Amygdala (tissue), 56 donors: ENCODE measurements at places on chromosomes 11 and 22.

- DNase-seq: no peak
Measured at GRCh38 chr11:96288915-96289314, 54.1 kb downstream of the MAML2 start.

- no peak for DNase-seq
Measured at GRCh38 chr11:130413405-130414106, 14.9 kb downstream of the ADAMTS8 start.

GRCh38 chr11:36376888-36377758, 81.0 kb downstream of the PRR5L start:
- DNase-seq: peak; percentile 46

DNA sequence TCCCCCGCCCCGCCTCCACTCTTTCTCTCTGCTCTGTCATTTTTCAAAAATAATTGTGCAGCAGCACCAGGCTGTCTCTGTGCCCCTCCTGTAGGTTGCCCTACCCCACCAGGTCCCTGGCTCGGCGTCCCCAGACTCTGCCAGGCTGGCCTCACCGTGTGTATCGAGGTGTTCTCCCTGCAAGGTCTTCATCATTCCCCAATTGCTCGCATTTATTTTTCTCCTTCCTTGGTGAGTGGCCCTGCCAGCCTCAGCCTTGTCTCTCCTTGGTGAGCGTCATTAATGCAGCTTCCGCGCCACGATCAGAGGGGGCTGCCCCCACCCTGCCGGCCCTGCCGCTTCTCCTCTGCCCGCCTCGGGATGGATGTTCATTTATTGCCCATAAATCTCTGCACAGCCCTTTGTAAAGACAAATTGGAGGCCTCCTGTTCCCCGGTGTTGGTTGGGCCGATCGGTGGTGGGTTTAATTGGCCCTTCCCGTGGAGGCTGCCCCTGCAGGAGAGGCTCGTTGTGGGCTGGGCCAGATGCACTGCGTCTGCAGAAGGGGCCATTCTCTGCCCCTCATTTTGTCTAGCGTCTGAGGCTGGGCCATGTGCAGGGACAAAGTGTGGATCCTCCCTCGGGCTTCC, 33.2 kb downstream of the RTN4R start:
- no peak for DNase-seq

DNA sequence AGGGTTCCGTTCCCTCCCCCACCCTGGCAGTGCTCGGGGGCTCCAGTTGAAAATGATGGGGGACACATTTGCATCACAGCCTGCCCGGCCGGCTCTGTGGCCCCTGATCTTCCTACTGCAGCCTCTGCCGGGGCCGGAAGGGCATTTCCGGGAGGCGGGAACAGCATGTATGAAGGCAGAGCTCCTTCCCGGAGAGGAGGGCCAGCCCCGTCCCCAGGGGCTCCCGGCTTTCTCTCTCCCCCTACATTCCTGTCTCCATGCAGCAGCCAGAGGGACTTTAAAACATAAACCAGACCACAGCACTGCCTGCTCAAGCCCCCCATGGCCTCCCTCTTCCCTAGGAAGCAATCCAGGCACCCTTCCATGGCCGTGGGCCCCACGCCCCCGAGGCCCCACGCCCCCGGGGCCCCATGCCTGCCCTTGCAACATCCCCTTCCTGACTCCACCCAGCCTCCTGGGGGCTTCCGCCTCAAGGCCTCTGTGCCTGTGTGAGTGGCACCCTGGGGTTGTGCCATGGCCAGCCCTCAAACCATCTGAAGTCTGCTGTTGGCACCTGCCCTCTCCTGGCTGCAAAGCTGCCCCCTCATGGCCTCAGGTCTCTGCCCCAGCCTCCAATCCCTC, 73.1 kb downstream of the CDKN1C start:
- no peak for DNase-seq

GRCh38 chr11:122852796-122853160, 14.5 kb downstream of the CRTAM start:
- DNase-seq: no peak

GRCh38 chr11:112965656-112966055, 4.4 kb downstream of the NCAM1 start:
- DNase-seq: no peak

- no peak for DNase-seq
Measured at GRCh38 chr11:78339483-78339882, 78.1 kb downstream of the GAB2 start.

DNA sequence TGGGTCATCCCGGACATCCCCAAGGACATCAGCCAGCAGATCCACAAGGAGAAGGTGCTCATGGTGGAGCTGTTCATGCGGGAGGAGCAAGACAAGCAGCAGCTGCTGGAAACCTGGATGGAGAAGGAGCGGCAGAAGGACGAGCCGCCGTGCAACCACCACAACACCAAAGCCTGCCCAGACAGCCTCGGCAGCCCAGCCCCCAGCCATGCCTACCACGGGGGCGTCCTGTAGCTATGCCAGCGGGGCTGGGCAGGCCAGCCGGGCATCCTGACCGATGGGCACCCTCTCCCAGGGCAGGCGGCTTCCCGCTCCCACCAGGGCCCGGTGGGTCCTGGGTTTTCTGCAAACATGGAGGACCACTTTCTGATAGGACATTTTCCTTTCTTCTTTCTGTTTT, 15.3 kb upstream of the FADD start:
- DNase-seq: no peak

DNA sequence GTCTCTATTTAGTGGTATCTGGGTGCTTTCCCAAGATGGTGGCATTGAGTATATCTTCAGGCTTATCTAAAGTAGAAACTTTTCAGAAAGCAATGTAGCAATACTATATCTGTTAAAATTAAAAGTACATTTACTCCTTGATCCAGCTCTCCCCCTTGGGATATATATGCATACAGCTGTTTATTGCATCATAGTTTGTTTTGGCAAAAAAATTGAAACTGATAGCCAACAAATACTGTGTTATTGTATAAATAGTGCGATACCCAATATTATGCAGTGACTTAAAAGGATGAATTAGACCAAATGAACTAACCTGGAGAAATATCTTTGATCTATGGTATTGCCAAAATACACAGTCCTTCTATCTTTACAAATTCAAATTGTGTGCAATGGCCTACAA, 8.4 kb upstream of the OR10A3 start:
- DNase-seq: no peak

GRCh38 chr22:36360011-36360410, 27.8 kb downstream of the MYH9 start:
- DNase-seq: no peak

GRCh38 chr11:66818231-66818955, 24.8 kb upstream of the RCE1 start:
- no peak for DNase-seq

- DNase-seq: no peak
Measured at GRCh38 chr22:28594797-28595462, 84.7 kb downstream of the TTC28 start.

- DNase-seq: no peak
Measured at GRCh38 chr22:36986242-36986821, 32.9 kb downstream of the TST start.

DNA sequence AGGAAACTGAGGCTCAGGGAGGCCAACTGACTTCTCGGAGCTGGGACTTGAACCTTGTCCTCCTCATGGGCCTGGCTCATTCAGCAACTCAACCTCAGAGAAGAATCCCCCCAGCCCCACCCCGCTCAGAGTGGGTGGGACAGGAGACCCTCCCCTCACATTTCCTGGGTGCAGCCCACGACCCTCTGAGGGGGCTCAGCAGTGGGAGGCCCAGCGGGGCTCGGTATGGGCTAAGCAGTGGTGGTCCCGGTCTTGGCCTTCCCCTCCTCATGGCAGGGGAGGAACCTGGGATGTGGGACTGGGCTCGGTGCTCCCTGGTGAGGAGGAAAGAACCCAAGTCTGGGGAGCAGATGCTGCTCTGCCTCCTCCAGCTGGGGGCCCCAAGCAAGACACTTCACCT, 14.2 kb upstream of the CABP7 start:
- no peak for DNase-seq

- DNase-seq: peak; percentile 27
Measured at GRCh38 chr22:32469799-32470212, 4.8 kb upstream of the FBXO7 start.

DNA sequence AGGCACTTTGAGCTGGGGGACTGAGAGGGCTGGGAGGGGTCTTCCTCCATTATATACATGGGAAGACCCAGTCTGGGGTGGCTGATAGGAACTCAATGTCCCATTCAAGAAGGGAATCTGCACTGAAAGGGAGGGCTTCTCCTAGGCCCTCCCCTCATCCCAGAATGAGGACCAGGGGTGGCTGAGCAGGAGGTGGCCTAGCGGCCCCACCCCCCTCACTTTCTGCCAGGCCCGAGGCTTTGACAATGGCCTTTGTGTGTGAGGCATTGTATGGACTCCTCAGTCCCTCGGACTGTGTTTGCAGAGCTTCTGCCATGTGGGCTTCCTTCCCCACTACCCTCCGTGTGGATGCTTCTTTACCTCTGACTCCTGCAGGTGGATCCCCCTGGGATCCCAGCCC, 65.7 kb downstream of the NECTIN1 start:
- DNase-seq: peak; percentile 41

DNA sequence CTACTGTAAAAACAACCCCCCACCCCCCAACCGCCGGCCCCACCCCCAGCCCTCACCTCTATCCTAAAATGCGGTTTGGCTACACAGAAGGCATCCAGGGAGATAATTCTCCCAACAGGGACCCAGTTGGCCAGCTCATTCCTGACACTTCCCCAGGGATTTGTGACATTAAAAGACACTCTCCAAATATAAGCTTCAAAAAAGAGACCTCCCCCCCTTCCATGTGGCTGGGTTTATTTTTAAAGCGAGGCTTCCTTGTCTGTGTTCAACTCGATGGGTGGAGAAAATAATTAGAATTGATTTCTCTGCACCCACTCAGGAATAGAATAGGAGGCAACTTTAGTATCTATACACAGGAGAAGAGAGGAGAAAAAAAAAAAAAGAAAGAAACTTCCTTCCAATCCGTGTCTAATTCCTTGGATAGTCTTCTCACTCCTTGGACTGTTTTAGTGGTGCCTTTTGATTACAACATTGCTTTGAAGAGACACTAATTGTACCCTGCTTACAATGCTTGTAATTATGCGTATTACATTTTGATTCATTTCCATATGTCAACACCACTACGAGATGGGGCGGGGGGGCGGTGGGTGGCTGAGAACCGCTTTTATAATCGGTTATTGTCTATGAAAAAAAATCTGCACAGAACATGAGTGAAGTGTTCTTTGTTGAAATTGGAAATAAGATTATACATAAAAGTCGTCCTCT, 500.4 kb downstream of the MIAT start:
- no peak for DNase-seq

- no peak for DNase-seq
Measured at GRCh38 chr11:69620683-69621290, 20.2 kb upstream of the CCND1 start.

DNA sequence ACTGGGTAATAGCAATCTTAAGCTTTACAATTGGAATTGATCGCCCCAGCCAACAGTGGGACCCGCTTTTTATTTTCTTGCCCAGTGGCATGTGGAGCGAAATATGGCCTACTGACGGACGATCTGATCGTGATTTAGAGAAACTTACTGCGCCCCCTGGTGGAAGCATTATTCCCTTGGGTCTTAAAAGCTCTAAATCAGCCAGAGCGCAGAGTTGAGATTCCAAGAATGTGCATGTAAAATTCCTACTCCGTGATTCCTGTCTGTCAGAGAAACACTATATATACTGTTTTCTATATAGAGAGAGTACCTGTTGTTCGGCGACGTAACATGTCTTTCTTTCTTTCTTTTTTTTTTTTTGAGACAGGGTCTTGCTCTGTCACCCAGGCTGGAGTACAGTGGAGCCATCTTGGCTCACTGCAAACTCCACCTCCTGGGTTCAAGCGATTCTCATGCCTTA, 3.7 kb upstream of the DPF2 start:
- peak; percentile 69 for DNase-seq

DNA sequence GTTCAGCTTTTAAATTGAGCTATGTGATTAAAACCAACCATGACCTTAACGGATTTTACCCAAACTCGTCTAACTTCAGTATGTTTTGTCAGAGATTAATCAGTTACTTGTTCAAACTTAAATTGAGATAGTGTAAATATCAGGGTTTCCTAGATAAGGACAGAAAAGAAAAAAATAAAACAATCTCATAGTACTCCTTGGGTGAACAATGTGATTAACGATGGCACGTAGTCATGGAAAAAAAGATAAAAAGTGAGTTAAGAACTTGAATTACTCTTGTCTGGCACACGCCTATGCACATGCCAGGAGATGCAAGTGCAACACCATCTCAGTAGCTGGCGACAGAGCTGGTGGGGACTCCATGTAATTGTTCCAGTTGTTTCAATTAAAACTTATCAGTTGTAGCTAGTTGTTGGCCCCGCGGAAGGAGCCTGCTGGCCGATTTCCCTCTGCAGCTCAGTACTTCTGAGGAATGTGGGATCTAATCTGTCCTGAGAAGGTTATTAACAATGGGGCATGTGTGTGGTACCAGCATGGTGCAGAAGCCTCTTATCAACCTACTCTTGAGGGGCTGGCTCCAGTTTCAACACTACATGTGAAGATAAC, 3.0 kb downstream of the RASSF10 start:
- no peak for DNase-seq

DNA sequence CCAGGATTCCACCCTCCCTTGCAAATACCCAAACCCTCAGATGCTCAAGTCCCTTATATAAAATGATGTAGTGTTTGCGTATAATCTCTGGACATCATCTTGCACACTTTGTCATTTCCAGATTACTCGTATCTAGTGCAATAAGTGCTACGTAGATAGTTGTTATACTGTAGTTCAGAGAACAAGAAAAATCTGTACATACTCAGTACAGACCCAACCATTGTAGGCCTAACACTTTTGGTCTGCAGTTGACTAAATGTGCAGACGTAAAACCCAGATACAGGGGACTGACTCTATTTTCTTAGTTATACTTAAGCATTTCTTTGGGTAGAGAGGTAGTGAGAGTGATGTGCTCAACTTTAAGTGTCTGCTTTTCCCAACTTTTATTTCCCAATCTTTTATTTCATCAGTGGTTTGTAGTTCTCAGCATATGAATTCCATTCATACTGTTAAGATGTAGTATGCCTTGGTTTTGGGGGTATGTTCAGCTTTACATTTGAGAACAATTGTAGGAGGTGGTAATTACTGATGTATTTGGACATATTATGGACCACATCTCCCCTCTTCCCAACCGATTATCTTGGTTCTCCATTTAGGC, 43.9 kb downstream of the DDX6 start:
- DNase-seq: no peak

- no peak for DNase-seq
Measured at GRCh38 chr22:38479096-38479837, 11.4 kb downstream of the KDELR3 start.

DNA sequence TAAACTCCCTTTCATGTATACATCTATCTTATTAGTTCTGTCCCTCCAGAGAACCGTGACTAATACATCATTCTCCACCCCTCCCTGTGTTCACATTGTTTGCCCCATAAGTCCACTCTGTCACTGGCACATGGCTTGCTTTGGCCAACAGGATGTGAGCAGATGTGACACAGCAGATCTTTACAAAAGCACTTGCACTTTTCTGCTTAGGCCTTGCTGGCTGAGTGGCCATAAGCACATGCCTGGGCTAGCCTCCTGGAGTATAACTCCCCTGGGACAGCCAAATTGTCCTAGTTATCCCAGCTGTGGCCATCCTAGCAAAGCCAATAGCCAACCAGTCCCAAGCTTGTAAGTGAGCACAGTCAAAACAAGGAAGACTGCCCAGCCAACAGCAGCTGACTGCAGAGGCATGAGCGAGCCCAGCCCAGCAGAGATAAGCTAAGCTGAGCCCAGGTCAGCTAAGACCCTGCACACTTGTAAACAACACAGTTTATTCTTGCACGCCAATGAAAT, 9.7 kb upstream of the RCN1 start:
- DNase-seq: no peak
